Stimulated activated naive CD8-positive, alpha-beta T cell treated with anti-CD3 and anti-CD28 coated beads, Interleukin-15, amount 100 ng/mL, for 72 hours (primary cell): ENCODE measurements at places on chromosomes 3 and 15.

GRCh38 chr3:9099702-9100512, 136.6 kb upstream of the RAD18 start:
- no peak for DNase-seq

DNA sequence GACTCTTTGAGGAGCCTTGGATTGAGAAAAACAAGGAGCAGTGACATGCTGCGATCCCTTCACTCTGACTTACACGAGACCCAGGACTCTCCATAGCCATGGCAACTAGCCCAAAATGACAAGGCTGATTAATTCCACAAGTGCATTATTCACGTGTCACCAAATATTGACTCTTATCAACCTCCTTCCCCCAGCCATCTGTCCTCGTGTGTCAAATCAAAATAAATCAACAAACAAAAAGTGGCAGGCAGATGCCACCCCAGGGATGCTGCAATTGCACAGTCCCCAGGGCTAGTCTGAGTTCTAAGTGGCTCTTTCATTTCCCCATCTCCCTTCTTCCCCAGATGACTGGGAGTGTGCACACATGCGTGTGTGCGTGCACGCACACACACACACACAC, 104.9 kb downstream of the AQP9 start:
- DNase-seq = no peak

GRCh38 chr3:193343726-193344222, 34.8 kb downstream of the ATP13A5 start:
- no peak for DNase-seq

- peak; percentile 19 for DNase-seq
Observed at GRCh38 chr15:74245342-74245931, 9.3 kb downstream of the CCDC33 start.

- DNase-seq = no peak
Observed at GRCh38 chr3:54931182-54931581, 3.3 kb upstream of the LRTM1 start.

- no peak for DNase-seq
Observed at GRCh38 chr15:47299846-47300434, 417.4 kb upstream of the SEMA6D start.

DNA sequence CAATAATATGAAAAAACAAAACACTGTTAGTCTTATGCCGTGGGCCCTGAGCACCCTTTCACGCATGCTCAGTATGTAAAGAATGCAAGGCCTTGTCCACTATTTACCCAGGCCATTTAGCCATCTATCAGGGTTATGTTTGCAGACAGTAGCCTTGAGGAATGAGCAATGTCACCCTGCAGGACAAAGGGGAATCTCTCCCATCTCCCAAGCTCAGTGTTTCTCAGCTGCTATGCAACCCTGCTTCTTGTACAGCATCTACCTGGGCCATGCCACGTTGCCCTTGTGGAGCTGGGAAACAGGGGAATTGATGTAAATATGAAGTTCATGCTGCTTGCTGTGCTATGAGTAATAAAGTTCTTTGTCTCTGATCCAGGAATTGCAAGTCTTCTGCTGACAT, 51.5 kb upstream of the SLCO2A1 start:
- DNase-seq = no peak

DNA sequence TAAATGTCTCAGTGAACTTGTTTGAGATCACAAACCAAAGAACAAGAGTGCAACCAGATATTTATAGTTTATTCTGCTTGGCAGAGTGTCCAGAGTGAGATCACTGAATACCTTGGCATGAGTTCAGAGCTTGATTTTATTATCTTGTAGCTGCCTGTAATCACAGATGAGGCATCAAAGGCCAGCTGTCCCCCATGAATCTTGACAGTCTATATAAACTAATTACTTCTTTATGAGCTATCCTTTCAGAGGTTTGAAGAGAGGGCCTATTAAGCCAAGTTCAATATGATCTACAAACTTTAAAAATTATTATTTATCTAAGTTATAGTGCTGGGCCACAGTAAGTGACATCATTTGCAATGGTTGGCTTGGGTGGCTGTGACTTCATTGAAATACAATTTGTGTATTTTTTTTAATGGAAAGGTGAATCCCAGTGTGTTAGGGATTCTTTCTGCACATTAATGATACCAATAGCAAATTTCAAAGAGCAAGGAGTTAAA, 251.5 kb downstream of the CLSTN2 start:
- DNase-seq = no peak

GRCh38 chr15:98308117-98308516, 340.2 kb upstream of the IGF1R start:
- no peak for DNase-seq
